ENCODE measurements at places on chromosomes 2 and 18.

DNA sequence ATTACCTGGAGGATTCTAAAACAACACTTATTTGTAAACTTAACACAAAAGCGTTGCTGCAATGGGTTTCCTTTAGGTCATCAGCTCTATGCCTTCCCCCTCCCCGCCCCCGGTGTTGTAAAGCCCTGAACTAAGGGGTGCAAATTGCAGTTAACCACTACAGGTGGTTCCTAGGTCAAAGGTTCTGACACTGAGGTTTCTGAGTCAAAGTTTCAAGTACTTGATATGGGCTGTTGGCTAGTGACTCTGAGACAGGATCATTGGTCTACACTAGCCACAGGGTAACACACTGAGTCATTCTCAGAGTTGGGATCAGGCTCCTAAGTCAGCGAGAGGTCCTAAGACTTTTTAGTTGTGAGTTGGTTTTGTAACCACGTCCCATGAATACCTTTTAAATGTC is 15.4 kb downstream of the IL1B start:
- no peak for DNase-seq

GRCh38 chr2:64852771-64853241 is 136.4 kb upstream of the SLC1A4 start:
- no peak for DNase-seq

GRCh38 chr18:44887227-44887631 is 206.5 kb downstream of the SETBP1 start:
- no peak for DNase-seq

DNA sequence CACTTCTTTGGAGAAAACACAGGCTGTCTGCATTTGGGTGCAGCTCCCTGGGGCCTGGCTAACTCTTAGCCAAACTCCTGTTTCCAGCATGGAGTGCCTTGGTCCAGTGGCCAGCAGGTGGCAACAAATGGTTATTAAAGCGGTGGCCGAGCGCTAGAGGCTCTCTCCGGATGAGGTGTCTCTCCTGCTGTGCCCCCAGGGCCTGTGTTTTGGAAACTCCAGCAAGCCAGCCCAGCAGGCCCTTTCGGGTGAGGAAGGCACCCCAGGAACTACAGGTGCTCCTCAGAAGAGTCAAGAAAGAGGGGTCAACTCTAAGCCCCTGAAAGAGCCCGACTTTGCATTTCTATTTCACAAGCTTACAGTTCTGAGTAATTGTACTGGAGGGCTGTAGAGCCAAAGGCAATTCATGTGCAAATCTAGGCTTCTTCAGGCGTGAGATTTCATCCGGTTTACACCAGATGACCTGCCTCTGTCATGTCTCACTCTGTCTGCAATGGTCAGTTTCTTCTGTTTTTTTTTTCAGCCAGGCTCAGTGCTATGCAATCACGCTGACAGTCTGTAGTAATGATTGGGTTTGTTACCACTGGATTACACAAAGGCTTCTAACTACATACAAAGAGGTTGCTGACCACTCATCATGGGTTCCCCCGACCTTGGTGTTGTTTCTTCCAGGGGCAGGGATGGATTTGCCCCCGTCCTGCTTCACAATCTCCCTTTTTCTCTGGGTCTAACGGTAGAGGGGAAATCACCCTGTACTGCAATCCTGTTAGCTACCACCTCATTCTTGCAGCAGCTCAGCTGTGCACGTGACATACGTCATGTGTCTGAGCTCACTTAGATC is 7.6 kb upstream of the CHRNA1 start:
- DNase-seq = peak; percentile 78

DNA sequence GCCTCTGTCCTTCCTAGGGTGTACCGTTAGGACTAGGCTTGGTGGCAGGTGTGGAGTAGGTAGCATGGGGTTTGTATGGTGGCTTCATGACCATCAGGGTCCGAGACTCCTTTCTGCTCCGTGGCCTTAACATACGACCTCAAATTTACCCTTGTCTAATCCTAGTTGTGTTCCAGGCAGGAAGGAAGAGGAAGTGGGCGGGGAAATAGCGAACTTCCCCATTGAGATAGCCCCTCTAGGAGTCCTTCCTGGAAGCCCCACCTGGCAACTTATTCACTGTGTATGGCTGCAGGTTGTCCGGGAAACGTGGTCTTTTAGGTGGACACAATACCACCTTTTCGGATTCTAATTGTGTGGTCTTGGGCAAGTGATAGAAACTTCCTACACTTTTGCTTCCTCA is 9.3 kb downstream of the CD8A start:
- DNase-seq = no peak

DNA sequence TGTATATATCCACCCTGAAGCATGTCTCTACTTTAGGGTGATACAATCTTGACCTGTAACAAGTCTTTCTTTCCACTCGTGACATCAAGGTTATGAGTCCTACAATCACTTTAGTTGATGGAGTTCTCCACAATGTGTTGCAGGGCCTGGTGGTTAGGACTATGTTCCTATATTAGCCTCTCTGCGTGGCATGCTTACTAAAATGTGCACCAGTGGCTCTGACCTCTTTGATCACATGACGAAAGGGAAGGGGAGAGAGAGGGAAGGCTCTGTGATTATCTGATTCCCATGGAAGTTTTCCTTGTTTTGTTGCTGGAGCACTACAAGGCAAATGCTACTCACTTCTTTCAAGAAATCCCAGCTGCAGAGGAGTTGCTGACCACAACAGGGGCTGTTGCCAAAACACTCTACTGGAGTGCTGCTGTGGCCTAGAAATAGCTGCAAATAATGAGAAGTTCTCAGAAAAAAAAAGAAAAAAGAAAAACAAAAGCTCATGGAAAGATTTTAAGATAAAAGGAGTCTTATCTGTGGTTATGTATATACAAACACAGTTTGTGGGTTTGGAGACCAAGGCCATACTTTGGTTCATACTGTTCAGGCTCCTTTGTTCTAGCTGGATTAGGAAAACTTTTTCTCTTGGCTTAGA is 272.8 kb upstream of the MMADHC start:
- DNase-seq = no peak

DNA sequence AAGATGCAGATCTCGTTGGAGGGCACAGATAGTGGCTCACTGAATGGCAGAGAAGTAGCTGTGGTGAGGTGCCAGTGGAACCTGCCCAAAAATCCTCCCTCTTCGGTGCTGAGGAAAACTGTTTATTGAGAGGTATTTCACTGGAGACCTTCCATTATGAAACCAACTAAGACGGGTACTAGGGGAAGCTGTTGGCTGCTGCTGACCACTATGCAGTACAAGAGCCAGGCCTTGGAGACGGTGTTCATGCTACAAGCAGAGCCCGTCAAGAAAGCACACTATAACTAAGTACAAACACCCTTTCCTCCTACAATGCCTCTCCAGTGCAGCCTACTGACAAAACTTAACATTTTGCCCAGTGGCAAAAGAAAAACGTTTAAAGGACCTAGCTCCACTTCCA is 4.6 kb downstream of the ARL5A start:
- DNase-seq = no peak
